Mesothelial cell of epicardium (in vitro differentiated cells): ENCODE measurements at places on chromosomes 16 and 17. TPM values are rescaled to one million over a fixed set of nuclear protein-coding genes. Genes with fewer than 3 reads are reported as not detected.

HBQ1 gene
- 0.60 to 1.1 TPM (median 0.91 TPM) in 3 replicates for total RNA-seq

IRX5 gene
- total RNA-seq: 14.6 to 17.8 TPM (median 16.3 TPM) in 3 replicates

INPP5K gene
- total RNA-seq: 22.4 to 23.5 TPM (median 22.5 TPM) in 3 replicates

NPIPA5 gene
- total RNA-seq: 10.3 to 12.4 TPM (median 11.0 TPM) in 3 replicates

OTOP3 gene
- total RNA-seq: not detected in 3 replicates

MFSD6L gene
- 3.0 to 4.4 TPM (median 4.0 TPM) in 3 replicates for total RNA-seq

TBC1D3H gene
- not detected in 3 replicates for total RNA-seq

- no peak for DNase-seq
Measured at GRCh38 chr16:31404353-31405064, 11.4 kb downstream of the ITGAD start.

DNA sequence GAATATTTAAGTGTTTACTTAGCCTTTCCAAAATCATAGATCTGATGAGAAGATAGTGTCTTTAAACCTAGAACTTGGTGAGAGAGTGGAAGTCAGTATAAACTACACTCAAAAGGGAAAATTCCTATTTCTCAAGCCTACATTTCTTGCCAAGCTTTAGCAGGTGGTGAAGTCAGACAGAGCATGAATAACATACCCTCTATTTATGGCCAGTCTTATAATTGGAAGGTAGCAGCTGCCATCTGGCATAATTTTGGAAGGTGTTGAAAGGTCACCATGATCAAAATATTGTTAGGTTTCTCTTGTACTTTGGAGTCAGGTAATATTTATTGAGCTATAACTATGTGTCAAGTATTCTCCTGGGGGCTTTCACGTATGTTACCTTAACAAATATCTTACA, 729.3 kb upstream of the KIF2B start:
- no peak for DNase-seq

DNA sequence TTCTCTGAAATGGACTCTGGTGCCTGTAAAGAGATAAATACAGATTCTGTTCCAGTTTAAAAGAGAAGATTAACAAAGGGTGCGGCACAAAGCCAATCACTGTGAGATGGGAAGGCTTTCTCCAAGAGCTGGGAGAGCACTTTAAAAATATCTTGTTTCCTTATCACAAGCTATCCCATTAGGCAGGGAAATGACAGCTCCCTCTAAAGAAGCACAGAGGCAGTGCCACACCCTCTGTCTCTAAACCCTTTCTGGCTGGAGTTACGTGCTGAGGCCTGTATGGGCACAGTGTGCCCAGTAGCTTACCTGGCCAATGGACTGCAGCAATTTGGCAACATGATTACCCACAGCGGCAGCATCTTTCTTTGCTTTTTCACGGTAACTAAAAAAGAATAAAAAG, 9.0 kb upstream of the TERB1 start:
- no peak for DNase-seq

GRCh38 chr16:53121043-53121620, 66.3 kb downstream of the CHD9 start:
- no peak for DNase-seq

GRCh38 chr17:72118335-72119076, 2.3 kb upstream of the SOX9 start:
- peak; percentile 83 for DNase-seq

- no peak for DNase-seq
Measured at GRCh38 chr16:5722116-5722619, 624.6 kb upstream of the EEF2KMT start.
